ENCODE measurements at places on chromosomes 7 and 10.

DNA sequence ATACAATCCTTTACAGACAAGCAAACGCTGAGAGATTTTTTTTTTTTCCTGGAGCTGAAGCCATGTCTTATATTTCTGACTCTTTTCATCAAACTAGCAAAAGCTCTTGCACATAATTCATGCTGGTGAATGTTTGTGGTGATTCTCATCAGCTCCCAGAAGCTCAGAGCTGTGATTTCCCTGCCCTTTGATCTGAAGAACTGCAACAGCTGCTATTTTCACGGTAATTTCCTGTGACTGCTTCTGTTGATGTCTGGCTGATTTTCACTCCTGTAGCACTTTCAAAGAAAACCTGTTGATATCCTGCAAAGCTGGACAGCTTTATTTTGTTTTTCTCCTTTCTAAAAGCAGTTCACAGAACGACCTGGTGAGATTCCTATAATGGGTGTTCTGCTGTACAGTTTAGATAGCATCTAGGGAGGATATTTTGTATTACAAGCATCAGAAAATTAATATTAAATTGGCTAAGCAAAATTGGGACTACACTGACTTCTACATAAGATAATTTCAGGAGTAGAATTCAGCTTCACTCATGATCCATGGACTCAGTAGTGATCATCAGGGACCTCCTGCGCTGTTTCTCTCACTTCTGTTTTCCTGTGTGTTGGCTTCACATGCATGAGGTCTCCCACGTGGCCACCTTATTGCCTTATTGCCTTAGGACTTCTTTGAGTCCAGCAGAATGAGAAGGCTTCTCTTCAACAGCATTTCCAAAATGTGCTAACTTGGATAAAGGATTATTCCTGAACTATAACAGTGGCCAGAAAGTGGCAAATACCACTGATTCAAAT is 1111.6 kb upstream of the SORCS1 start:
- DNase-seq, result no peak

GRCh38 chr7:22864855-22865601 is 42.4 kb upstream of the TOMM7 start:
- no peak for DNase-seq

DNA sequence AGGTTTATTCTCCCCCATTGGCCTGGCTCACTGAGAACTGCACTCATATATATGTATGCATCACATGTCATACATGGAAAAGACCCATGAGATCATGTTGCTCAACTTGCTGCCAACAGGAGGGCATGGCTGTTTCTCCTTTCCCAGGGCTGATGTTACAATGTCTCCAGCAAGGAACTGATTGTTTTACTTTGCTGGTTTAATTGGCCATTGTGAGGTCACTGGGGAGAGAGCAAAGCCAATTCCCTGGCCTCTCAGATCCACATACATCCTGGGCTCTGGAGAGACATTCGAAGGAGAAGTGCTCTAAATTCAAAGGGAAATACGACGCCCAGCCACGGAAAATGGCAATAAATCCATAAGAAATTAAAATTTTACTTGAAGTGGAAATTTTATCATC is 287.8 kb downstream of the WDR11 start:
- no peak for DNase-seq

DNA sequence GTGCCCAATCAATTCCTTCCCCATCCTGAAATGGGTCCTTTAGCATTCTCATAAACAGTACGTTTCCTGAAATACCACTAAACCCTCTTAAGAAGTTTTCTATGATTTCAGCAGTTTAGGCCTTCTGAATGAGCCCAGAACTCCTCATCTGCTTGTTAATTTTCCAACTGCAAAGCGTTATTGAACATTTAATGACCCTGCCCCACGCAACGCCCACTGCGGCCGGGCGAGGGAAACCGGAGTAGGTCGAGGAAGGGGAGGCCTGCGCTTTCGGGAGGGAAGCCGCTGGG is 608 bp upstream of the UBN2 start:
- no peak for DNase-seq

DNA sequence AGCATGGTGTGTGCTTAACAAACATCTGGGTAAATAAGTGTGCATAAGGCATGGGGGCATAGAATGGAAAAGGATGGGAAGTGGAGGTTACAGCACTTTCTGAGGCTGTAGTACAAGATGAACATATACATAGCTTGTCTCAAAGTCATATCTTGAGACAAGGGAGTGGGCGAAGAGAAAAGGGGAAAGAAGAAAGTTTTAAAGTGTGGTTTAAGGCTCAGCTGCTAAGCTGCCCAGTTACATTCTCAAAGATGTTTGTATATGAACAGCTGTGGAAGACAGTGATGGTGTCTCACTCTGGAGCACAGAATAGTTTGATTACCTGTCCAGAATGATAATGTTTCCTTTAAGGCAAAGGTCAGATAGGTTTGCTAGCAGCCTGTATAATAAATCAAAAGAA is 61.9 kb upstream of the LANCL2 start:
- no peak for DNase-seq

DNA sequence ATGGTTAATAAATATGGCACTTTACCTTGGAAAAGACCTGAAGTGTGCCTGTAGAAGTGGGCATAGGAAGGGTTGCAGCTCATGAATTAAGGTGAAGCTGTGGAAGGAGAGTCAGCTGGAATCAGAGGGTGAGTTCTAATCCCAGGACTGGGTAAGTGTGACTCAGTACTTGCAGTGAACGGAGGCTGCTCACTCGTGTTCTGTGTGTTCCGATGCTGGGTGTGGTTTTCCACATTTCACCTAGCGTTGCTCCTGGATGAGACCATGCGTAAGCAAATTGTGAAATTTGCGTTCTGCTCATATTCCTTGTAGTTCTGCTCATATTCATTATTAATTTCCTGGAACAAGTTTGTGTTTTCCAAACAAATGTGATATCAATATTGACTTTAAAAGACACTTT is 22.4 kb upstream of the TMEM236 start:
- DNase-seq, result no peak

GRCh38 chr7:2539031-2539911 is 16.1 kb downstream of the BRAT1 start:
- no peak for DNase-seq
